Left cardiac atrium (tissue), 4 donors: ENCODE measurements at places on chromosomes 7 and 10.

- no peak for DNase-seq
Measured at GRCh38 chr7:38561166-38561565, 70.0 kb downstream of the AMPH start.

DNA sequence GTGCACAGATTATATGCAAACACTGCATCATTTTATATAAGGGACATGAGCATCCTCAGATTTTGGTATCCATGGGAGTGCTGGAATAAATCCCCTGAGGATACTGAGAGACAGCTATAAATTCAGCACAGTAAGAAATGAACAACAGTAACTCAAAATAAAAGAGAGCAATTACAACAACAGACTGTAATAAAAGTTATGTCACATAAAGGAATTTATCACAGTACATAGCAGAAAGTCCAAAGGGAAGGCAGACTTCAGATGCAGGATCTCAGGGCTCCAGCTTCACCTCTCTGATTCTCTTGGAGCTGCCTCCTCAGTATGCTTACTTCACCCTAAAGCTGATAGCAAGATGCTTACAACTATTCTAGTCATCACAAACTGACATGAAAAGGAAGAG, 43.9 kb upstream of the STRIP2 start:
- DNase-seq: no peak

DNA sequence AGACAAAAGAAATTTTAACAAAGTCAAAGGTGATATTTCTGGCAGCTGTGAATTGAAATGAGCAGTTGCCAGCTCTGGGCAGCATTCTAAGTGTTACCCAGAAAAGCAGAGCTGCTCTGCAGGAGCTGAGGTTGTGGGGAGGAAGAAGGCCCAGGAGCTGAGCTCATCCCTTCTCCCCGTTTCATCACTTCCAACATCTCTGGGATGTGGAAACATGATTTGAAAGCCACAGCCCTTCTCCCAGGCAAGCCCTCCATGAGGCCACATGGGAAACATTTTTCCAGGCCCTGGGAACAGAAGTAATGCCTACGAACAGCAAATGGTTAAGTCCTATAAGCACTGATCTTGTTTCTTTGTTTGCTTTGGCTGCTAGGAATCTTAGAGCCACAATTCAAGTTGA, 10.9 kb upstream of the DMBT1 start:
- no peak for DNase-seq

GRCh38 chr10:130621231-130621775, 485.1 kb downstream of the GLRX3 start:
- DNase-seq: no peak
